NCI-H510A (cell line): ENCODE measurements at places on chromosomes 11 and 22.

GRCh38 chr22:37894939-37895670, 11.0 kb upstream of the MICALL1 start:
- DNase-seq, result no peak

DNA sequence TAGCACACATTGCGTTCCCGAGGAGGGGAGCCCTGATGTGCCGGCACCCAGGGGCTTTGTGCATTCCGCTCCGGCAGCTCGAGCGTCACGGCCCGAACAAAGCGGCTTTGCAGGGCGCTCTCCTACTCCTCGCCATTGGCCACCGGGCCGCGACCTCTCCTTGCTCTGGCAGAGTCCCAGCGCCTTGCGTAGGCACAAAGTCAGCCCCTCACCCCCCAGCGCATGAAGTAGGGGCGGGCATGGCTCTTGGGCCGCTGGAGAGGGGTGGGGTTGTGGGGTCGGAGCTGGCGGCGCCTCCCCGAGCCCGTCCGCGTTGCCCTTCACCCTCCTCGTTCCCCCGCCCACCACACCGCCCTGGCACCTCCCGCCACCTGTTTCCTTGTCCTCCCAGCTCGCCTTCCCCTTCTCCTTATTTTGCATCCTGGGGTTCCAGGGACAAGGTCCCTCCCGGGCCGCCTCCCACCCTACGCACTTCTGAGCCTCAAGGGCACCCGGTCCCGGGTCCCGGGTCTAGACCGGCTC, 753 bp upstream of the PPARA start:
- DNase-seq, result peak; percentile 26

DNA sequence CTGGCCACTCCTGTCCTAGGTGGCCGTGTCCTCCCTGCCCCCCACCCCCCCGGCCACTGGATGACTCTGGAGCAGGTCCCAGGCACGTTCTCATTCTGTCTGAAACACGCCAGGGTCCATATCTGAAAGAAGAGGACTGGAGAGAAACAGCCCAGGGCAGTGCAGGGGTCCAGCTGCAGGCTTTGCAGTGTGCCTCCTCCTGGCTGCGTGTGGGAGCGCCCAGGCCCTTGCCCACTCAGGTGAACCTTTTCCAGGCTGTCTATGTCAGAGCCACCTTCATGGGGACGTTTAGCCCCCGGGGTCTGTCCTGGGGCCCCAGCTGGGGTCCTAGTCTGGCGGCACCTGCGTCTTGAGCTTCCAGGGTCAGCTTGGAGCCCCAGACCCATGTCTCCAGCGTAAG, 15.6 kb downstream of the GRAMD4 start:
- DNase-seq, result no peak

DNA sequence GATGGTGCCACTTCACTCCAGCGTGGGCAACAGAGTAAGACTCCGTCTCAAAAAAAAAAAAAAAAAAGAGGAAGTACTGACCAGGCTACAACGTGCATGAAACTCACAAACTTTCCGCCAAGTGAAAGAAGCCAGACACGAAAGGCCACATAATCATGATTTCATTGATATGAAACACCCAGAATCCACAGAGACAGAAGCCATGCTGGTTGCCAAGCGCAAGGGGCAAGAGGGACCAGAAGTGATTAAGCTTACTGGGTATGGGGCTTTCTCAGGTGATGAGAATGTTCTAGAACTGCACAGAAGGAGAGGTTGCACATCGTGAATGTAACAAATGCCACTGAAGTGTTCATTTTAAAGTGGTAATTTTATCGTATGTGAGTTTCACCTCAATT, 60.9 kb downstream of the CELSR1 start:
- DNase-seq, result no peak

DNA sequence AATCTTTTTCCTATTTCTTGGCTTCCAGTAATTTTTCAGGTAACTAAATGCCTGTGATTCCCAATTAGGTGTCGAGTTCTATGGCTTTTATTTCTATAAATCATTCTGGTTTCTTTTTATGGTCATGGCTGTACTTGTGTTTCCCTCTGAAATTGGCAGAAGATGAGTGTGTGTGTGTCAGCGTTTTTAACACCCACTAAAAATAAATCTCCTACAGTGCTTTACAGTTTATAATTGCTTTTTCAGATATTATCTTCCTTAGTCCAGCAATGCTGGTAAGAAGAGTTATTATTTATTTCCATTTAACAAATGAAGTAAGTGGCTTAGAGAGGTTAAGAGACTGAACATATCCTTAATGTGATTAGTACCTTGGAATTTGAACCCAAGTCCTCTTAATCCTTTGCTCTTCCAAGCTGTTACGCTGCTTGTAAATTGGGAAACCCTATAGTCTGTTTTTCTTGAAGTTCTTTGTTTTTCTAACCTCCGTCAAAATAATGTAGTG, 125.2 kb downstream of the TEAD1 start:
- DNase-seq, result no peak

DNA sequence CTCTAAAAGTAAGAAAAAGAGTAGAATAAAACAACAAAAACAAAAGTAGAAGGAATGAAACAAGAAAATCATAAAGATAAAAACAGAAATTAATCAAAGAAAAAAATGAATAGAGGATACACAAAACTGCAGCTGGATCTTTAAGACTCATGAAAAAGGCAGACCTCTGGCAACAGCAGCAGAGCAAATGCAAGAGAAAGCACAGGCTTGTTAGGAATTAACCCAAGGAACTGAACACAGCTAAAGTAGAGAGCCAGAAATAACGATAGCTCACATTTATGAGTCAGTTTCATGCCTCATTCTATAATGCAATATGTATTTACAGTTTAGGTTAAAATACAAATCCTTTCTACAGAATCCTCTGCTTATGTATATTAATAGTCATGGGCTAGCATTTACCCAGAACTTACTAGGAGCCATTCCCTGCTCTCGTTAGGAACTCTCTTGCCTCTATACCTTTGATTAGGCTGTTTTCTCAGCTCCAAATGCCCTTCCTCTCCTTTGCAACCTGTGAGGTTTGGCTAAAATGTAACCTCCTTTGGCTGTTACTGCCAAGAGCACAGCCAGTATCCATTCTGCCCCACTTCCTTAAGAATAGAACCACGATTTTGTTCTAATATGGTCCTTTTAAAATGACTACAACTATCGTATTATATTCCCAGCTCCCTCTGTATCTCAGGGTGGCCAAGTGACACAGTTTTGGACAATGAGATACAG, 38.3 kb upstream of the NFAM1 start:
- no peak for DNase-seq

DNA sequence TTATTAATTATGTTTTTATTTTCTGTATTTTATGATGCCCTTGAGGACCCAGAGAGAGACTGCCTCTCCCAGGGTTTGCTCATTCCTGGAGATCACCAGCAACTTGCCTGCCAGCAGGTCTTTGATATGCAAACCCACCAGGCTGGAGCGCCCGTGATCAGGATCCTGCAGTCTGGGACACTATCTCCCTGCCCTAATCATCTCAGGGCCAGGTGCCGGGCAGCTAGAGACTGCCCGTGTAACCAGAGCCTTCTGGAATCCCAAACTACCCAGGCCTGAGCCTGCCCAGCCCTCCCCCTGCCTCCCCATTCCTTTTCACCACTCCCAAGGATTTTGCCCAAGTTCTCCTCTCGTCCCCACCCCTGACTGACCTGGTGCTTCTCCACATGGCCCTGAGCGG, 52.2 kb upstream of the B3GAT1 start:
- DNase-seq, result no peak

- no peak for DNase-seq
Observed at GRCh38 chr22:24391836-24392217, 35.6 kb upstream of the ADORA2A start.

DNA sequence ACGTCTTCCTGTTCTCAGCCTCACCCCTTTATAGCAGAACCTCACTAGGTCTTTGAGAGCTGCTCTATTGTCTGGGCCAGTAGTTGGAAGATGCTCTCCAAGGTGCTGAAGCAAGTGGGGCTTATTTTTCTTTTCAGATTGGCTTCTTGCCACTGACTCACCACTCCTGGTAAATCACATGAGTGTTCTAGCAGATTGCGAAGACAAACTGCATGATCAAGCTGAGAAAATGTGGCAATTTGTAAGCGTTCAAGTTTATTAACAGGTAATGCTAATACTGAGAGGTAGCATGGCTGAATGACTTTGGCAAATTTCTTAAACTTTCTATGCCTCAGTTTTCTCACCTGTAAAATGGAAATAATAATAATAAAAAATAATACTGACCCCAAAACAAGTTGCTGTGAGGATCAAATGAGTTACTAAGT, 59.2 kb downstream of the CACNG2 start:
- DNase-seq, result no peak
